ENCODE measurements at places on chromosomes 5 and 9.

DNA sequence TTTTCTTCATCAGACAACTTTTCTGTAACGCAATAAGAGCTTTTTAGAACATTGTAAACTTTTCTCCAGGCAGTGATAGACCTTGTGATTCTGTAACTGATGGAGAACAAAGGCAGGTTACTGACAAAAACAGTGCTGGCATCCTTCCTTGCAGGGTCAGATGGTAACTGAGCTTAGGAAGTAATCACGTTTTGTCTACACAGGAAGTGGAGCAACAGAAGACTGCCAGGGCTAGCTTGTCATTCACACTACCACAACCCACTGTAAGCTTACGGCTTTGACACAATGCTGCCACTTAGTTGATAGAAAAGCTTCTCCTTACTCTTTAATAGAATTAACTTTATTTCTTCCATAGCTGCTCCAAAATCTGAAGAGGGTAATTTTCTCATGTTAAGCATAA is 46.8 kb downstream of the FBN2 start:
- peak; percentile 60 for DNase-seq

GRCh38 chr9:75903785-75904360 is 13.4 kb downstream of the PCSK5 start:
- DNase-seq = no peak

DNA sequence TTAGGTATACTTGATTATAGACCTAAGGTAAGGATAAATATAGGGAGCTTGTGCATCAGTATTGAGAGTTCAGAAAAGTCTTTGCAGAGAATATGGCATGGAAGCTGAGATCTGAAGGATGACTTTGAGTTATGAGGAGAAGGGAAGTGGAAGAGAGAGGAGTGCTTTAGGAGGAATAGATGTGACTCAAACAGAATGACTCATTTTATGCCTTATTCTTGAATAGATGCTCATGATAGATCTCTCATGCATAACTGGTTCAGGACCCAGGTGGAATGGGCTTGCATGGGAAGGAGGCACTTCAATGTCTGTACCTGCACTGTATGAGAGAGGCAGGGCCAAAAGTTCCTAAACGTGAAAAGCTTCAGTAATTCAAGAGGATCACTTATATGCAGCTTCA is 103.3 kb downstream of the CWC27 start:
- no peak for DNase-seq

DNA sequence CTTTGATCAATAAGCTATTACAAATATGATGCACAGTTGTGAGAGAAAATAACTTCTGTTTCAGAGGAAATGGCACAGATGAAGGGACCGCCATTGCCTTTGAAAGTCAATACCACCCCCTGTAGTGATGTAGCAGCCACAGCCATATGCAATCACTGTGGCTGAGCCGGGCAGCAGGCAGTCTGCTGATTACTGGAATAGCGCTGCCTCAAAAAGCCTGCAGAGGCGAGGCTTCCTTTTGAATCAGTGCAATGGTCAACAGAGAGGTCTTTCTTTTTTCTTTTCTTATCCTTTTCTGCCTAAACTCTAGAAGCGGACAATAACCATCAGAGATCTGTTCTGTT is 265.1 kb upstream of the TAS2R1 start:
- DNase-seq = no peak

DNA sequence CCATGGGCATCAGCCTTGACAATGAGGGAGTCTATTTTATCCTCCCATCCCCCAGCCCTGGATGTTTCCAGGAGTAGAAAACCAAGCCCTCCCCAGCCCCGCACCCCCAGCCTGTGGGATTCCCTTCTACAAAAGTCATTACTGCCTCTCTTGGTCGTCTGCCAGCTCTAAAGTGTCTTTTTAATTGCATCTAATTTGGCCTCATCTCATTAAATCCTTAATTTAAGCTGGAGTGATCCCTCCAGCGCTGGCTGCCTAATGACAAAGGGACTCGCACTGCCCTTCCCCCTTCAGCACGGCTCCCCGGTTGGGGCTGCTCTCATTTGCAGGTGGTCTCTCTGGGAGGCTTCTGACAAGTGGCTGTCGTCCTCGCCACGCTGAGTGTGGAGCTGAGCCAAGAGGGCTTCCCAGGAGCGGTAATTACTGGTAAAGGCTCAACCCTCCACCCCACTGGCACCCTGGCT is 107.9 kb upstream of the ALDH1B1 start:
- DNase-seq = no peak

- DNase-seq = no peak
Observed at GRCh38 chr5:81020478-81021167, 60.5 kb downstream of the RASGRF2 start.

GRCh38 chr5:175609526-175609925 is 48.3 kb upstream of the HRH2 start:
- no peak for DNase-seq

DNA sequence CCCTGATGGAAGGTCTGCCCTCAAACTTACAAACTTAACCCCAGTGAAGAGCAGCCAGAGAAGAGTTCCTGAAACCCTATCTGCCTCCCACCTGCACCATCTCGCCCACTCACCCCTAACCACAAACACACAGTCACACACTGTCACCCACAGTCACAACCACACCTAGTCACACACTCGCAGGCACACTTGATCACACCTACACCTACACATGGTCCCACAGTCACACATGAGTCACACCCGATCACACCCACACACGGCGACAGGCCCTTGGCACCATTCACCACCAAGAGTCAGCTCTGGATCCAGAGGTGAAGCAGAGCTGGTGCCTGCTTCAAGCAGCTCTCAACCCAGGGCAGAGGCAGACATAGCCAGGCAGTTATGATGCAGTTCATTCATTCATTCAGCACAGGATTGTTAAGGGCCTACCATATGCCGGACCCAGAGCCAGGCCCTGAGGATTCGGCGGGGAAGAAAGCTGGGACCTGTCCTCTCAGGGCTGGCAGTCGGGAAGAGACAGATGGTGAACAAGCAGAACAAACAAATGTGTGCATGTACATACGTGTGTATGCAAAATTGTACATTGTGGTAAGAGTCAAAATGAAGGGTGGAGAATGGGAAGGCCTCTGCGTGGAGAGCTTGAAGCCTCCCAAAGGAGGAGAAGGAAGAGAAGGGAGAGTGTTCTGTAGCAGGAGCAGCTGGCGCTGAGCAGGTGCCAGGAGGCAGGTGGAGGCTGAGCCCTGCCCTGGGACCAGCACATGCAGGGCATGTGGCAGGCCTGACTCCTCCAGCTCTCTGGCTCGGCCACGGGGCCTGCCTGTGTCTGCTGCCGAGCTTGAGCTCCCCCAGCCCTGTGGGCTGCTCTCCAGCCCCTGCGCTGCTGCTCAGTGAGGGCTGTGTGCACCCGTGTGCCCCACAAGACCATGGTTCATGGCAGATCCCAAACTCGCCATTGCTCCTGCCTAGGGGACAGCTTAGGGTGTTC is 6.4 kb downstream of the TSPAN17 start:
- no peak for DNase-seq

DNA sequence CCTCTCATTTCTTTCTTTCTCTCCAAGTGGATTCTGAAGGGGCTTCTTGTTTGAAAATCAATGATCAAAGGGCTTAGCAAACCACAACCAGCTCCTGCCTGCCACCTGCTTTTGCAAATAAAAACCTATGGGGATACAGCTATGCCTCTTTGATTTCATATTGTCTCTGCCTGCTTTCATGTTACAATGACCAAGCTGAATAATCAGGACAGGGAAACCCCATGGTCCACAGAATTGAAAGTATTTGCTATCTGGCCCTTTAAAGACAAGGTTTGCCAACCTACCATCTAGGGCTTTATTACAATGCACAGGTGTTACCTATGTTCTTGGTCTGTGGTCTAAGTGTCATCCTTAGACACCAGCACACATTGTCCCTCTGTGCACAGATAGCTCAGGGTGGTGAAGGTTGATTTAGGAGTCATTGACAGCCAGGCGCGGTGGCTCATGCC is 28.8 kb upstream of the PLIN2 start:
- DNase-seq = no peak

- DNase-seq = no peak
Observed at GRCh38 chr9:126294331-126295081, 32.1 kb upstream of the MVB12B start.

DNA sequence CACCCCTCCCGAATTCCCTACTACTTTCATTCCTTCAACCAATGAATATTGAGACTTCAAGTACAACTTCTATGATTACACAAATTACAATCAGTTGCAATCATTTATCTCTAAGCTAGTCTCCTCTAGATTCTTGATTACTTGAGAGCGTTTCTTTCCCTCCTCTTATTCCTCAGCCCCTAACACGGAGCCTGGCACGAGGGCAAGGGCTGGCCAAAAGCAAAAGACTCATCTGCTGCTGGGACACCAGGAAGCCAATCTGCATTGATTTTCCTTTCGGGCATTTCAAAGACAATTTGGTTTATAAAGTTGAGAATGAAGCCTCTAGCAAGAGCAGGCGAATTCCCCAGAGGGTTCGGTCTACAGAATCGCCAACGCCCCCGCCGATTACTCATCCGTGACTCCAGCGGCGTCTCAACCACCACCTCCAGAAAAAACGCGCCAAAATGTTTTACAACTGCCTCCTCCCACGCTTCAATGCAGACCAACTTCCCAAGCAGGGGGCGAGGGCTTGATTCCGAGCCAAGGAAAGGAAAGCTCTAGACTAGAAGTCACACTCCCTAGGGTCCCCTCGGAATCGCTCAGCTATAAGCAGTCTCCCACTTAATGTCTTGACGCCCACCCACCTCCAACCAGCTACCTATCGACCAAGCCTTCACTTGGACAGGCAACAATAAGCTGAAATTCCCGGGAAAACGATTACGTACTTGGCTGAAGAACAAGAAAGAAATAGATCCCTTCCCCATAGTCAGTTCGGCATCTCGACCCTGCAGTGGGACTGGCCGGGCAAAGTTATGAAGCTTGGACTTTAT is 1.5 kb downstream of the PCSK1 start:
- no peak for DNase-seq

Data from HL-60 (cell line).